Activated T-cell treated with anti-CD3 and anti-CD28 coated beads, Interleukin-2, amount 50 U/mL, for 48 hours (primary cell): ENCODE measurements at places on chromosomes 16 and 17.

DNA sequence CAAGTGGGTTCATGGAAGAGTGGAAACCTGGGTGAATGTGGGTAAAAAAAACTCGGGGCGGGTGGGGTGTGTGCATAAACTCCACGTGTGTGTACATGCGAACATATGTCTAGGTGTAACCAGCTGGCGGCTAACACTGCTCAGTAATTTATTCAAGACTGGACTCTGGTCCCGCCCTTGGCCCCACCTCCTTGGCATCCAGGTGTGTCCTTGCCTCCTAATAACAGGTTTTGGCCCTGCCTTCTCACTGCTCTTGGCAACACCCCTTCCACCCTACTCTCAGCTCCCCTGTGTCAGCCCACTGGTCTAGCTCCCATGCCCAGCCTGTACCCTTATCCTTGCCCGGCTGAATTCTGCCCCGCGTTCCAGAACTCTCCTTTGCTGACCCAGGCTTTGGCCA lies 8.3 kb downstream of the FLII start:
- DNase-seq = no peak

DNA sequence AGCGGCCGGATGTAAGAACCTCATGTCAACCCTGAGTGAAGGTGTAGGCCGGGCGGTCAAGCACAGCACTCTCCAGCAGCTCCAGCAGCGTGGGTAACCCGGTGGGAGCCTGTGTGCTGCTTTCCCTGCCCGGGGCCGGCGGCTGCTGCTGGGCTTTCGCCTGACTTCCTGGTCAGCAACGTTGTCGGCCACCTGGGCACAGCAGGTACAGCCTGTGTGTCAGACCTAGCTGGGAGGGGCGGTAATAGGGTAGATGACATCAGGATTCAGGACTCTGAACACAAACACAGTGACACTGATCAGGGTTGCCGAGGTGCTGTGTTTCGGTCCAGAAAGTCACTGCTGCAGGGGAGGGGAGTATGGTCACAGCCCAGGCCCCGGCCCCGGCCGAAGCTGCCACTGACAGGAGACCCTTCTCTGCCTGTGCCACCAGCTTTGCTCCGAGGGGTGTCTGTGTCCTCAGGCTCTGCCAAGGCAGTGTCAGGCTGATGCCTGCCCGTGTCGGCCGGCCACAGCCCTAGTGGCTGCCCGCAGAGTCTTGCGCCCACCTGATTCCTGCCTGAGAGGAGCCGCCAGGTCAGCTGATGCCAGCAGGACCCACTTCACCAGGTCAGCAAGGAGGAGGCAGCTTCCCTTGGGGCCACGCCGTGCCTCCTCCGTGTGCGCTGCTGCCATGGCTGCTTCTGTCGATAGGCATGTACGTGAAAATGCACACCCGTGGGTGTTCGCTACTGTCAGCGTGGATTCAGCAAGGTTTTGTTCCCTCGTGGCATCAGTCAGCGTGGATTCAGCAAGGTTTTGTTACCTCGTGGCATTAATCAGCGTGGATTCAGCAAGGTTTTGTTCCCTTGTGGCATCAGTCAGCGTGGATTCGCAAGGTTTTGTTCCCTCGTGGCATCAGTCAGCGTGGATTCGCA lies 9.2 kb downstream of the RAB40C start:
- no peak for DNase-seq

- no peak for DNase-seq
Measured at GRCh38 chr17:78723001-78723796, 58.9 kb downstream of the CYTH1 start.

- DNase-seq = no peak
Measured at GRCh38 chr17:35065880-35066279, 2.4 kb upstream of the RFFL start.

GRCh38 chr16:84308120-84308519 lies 13.4 kb downstream of the WFDC1 start:
- DNase-seq = peak; percentile 36

- peak; percentile 75 for DNase-seq
Measured at GRCh38 chr17:77107506-77108433, 33.0 kb upstream of the SEC14L1 start.

DNA sequence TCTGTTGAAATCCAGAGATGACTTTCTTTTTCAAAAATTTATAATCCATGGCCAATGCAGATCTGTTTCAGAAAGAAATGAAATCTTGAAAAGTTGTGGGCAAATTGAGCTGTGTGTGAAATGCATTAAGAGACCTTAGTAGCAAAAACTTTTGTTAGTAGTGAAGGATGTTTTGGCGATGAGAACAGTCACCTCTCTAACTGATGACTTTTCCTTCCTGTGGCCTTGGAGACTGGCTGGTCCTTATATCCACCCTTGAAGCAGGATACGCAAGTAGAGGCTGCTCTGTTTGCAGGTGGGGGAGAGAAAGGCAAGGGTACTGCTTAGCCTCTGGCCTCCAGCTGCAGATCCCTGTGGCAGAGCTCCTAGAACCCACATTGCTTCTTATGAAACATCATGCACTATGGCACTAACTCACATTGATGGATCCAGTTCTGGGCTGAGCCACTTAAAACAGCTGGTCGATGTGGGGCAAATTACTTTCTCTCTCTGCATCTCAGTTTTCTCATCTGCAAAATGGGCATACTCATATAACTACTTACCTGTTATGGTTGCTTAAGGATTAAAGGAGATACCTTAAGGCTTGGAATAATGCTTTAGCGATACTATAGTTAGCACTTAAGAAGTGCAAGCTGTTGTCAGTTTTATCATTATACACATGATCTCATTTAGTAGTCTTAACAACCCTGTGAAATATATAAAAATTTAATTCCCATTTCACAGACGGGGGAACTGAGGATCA lies 89.3 kb downstream of the SDR42E1 start:
- DNase-seq = no peak

- DNase-seq = no peak
Measured at GRCh38 chr17:3025421-3026124, 37.8 kb downstream of the OR1D5 start.

- no peak for DNase-seq
Measured at GRCh38 chr17:62827746-62828485, 19.8 kb upstream of the MARCHF10 start.

GRCh38 chr17:37543637-37544052 lies 54.0 kb downstream of the DUSP14 start:
- no peak for DNase-seq

- DNase-seq = no peak
Measured at GRCh38 chr17:4554441-4554996, 665 bp downstream of the MYBBP1A start.

- DNase-seq = no peak
Measured at GRCh38 chr17:81533339-81534141, 5.4 kb downstream of the FSCN2 start.

DNA sequence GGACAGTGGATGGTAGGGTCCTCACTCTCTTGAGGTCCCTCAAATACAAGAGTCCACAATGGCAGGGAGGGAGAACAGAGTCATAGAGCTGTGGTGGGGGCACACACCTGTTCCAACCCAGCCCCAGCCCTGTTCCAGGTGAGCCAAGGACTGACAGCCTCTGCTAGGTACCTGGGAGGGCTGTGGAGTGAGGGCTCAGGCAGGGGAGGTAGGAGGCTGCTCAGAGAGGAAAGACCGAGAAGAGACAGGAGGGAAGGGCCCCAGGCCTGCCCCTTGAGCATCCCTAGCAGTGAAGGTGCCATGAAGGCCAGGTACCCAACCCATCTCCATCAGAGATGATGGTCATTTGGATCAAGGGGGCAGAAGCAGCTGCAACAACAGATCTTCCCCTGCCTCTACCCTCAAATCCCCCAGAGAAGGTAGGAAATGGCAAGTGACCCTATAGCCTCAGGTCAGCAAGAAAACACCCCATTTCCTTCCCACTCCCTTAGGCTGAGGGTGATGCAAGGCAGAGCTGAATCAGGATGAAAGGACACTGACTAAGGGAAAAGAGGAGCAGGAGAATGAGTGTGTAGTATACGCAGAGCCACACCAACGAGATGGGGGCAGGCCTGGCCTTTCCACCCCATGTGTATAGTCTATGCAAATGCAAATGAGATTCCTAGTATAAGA lies 28.6 kb downstream of the CD300LG start:
- DNase-seq = no peak

- no peak for DNase-seq
Measured at GRCh38 chr17:14135906-14136590, 66.7 kb downstream of the COX10 start.

DNA sequence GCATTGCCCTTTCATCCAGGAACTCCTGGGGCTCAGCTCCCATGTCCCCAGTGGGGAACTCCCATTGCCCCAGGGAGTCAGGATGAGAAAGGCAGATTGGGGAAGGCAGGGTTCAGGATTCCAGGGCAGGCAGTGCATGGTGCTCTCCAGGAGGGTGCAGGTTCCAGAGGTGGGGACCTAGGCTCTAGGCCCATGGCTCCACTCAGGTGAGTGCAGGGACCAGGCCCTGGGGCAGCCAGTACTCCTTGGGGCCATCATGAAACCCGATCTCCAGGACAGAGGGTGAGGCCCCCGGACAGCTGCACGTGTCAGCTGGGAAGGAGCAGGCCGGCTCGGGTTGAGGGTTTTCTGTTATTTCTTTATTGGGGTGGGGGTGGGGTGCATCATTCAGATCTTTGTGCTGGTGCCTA lies 1.3 kb upstream of the MTSS2 start:
- no peak for DNase-seq

- DNase-seq = no peak
Measured at GRCh38 chr17:8896641-8897635, 29.5 kb upstream of the PIK3R6 start.

- DNase-seq = no peak
Measured at GRCh38 chr16:50254072-50254471, 12.3 kb upstream of the ADCY7 start.

- DNase-seq = no peak
Measured at GRCh38 chr16:80608946-80609345, 68.2 kb downstream of the DYNLRB2 start.

DNA sequence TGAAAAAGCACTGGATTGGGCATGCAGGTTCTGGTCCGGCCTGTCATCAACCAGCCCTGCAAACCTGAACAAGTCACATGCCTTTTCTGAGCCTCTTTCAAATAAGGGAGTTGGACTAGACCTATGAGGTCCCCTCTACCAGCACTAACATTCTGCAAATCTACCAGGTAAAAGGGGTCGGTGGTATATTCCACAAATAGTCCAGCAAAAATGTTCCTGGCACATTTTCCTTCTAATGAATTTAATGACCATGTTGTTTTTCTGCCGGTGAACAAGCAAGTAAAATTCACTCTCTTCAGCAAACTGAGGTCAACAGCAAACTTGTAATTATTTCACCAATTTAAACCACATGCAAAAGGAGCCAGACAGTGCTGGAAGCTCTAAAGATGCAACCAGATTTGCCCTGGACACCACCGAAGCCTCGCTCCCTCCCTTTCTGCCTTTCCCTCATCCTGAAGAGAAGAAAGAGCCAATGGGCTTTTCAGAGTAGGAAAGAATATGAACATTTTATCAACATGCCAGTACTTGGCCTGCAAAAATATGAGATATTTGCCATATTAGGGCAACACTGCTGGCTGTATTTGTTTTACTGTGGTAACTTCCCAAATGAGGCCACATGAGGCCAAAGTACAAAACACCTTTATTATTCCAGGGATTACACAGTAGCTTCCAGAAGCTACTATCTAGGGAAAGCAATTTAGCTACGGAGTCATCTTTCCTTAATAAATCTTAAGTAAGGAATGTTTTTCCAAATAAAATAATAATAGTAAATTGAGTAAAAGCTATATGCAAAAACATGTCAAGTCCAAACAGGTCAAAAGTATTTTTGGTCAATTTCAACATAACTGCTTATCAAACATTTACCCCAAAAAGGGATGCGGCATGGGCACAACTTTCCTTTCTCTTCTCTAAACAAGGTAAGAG lies 45.0 kb downstream of the USP31 start:
- DNase-seq = no peak

DNA sequence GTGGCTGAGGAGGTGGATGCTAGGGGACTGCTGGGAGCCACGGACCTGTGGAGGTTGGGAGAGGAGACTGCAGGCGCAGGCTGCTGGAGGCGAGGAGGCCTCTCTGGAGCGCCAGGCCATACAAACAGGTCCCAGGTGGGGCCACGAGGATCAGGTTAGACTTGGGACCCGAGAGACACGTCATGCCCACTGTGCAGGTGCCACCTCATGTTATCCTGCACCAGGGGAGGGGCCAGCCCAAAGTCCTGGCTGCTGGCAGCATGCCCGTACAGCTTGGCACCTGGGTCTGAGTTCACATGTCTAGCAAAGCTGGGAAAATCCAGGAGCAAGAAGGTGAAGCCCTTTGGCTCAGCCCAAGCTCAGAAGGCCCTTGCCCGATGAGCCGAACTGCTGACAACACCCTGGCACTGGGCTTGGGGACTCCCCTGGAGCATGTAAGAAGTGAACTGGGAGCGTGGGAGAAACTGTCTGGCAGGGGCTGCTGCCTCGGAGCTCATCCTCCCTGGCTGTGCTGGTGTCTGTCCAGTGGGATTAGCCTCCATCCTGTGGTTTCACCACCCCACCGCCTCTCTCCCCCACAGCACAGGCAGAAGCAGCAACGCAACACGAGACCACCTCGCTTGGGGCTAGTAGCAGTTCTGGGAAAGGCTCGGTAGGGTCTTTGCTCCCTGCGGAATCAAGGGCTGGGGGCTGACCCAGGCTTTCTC lies 5.3 kb downstream of the ARHGDIA start:
- DNase-seq = peak; percentile 53

DNA sequence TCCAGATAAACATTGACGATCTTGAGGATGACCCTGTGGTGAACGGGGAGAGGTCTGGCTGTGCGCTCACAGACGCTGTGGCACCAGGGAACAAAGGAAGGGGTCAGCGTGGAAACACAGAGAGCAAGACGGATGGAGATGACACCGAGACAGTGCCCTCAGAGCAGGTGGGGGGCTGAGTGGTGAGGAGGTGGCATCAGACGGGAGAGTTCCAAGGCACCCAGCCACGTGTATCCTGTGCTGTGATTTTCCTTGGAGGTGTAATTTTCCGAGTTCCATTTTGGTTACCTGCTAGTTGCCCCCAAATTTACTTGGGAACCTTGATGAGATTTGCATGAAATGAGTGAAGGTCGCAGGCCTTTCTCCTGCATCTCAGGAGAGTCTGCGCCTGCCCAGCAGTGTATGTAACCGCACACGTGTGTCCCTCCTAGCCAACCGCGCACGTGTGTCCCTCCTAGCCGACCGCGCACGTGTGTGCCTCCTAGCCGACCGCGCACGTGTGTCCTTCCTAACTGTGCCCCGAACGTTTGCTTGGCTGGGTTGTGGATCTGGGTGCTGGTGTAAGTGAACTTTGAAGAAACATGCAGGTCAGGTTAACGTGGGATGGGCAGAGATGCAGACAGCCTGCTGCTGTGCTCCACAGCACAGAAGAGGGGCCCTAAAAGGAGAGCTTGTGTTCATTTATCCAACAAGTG lies 10.1 kb downstream of the TCF25 start:
- DNase-seq = no peak

GRCh38 chr17:2688351-2689342 lies 22.9 kb downstream of the CLUH start:
- DNase-seq = peak; percentile 32

DNA sequence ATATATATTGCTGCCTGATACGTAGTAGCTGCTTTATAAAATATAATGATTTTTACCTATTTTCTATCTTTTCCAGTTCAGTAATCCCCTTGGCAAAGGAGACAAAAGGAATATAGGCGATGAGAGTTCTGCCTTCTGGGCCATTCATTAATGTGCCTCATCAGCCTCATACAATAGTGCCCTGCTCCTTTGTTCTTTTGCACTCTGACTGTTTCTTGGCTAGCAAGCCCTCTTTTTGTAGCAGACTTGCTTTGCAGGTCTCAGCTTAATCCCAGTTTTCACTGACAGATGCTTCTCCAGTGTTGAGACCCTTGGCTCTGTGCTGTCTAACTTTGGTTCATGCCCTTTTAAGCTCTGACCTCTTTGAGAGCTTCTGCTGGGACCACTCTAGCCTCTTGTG lies 10.4 kb downstream of the HSD17B2 start:
- no peak for DNase-seq

- no peak for DNase-seq
Measured at GRCh38 chr17:68594552-68594951, 6.6 kb downstream of the FAM20A start.

GRCh38 chr17:64254755-64255154 lies 8.3 kb downstream of the TEX2 start:
- DNase-seq = no peak
